ENCODE measurements at places on chromosomes 1 and 21. TPM values are rescaled to one million over a fixed set of nuclear protein-coding genes. Genes with fewer than 3 reads are reported as not detected.

GRCh38 chr21:25709684-25710265 is 24.9 kb downstream of the ATP5PF start:
- no peak for DNase-seq

- no peak for DNase-seq
Measured at GRCh38 chr1:223364685-223365382, 858 bp upstream of the SUSD4 start.

DNA sequence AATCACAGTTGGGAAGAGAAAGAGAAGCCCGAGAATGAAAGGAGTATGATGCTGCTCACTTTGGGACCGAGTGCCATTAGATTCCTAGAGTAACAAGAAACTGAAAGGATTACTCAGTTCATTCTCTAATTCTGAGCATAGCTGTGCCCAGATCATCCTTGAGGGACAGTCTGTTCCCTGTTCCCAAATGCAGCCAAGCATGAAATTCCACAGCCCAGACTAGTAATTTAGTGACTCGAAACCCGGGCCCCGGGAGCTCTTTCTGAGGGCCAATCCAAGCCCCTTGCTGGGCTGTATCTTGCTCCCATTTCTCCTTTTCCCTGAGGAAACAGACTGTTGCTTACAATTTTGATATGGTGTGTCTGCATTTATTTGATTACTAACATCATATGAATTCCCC is 30.0 kb upstream of the ETS2 start:
- DNase-seq = no peak

- no peak for DNase-seq
Measured at GRCh38 chr1:45187725-45188124, 18.7 kb downstream of the ZSWIM5 start.

Gene ELF3
- polyA plus RNA-seq = 40.8 TPM

- no peak for DNase-seq
Measured at GRCh38 chr1:182624577-182624976, 20.4 kb upstream of the RGS16 start.

GRCh38 chr21:42373908-42374455 is 7.6 kb upstream of the TFF1 start:
- no peak for DNase-seq

- no peak for DNase-seq
Measured at GRCh38 chr1:189269011-189269410, 1208.7 kb downstream of the BRINP3 start.

Gene ISG15
- 9.0 TPM for polyA plus RNA-seq

DNA sequence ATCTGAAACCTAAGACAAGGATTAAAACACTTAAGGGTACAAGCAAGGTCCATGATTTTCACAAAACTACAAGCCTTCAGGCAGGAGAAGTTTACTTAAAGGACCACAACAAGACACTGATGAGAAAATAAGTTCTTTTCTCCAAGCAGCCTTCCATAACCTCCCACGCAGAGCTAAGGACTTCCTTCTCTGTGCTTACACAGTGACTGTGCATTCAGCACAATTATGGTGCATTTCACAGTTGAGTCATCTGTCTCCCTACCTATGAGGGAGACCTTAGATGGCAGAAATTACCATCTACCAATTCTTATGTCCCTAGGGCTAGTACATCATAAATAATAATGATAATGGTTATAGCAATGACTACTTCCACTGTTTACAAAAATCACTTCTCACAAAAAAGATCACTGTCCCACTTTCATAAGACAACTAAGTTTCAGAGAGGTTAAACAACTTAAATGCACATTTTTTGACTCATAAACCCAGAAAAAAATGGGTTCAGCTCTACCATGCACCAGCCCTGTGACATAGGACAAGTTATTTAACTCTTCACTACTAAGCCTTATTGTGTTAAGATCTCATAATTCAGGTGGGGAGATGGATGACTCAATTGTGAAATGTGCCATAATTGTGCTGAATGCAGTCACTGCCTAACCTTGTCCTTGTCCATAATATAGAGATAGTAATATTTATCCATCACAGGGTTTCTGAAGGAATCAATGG is 45.3 kb downstream of the TARBP1 start:
- DNase-seq = no peak

DNA sequence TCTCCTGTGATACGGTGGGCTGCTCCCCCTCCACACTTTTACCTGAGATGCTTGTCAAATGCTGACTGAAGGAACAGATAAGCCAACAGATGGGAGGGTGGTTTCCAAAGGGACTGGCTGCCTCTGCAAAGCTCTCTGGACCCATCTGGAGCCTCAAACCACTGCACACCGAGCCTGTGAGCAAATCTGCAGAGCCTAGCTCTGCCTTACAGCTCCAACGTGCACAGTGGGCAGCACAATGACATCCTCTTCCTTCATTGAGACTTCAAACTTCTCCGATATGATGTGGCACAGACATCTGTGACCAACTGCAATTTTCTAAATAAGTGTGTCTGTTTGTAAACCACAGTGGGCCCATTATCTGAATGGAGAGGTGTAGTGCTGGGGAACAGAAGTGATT is 26.2 kb upstream of the KNCN start:
- DNase-seq = no peak

DNA sequence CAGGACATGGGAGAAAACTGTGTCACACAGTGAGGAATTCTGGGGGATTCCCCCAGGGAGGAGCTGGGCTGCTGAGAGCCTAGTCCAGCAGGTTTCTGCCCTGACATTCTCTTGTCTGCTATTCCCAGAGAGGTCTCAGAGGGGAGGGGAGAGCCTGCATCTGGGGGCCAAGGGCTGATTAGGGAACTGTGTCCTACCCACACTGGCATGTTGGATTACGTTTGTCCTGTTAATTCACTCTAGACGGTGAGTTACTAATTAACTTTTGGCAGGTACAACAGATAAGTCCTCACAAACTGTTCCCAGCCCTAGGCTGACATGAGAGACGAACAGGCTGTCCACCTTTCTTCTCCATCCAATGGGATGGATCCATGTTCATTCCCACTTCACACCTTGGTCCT is 2.6 kb upstream of the SH3BGRL3 start:
- DNase-seq = no peak

Gene TTC3
- polyA plus RNA-seq = 160 TPM

DNA sequence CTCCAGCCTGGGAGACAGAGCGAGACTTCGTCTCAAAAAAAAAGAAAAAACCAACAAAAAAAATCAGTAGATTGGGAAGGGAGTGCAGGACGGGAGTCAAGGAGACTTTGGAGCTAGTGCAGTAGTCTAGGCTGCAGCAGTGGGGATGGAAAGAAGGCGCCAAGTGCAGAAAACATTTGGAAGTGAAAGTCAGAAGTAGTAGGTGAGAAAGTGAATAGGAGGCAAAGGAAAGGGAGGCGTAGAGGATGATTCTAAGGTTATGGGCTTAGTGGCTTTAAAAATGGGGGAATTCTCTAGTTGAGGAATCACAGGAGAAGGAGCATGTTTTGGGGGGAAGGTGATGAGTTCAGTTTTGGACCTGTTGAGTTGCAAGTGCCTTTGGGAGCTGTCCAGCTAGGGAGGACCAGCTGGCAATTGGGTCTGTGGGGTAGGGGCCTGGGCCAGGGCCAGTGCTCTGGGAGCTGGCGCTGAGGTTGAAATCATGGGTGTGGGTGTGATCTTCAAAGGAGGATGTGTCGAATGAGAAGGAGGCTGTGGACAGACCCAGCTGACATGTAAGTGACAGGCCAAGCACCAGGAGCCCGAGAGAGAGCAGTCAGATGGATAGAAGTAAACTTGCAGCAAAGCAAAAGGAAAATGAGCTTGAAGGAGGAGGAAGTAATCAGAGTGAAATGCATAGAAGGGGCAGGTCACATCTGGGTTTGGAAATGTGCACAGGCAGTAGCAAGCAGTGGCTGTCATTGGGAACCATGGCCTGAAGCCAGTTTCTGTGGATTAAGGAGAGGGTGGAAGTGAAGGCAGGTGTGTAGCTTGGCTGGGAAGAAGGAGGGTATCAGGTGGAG is 15.8 kb downstream of the TMCC2 start:
- no peak for DNase-seq

Gene MAP3K21
- 24.6 TPM for polyA plus RNA-seq

Gene DENND4B
- polyA plus RNA-seq = 41.8 TPM

- DNase-seq = peak; percentile 68
Measured at GRCh38 chr21:28822486-28823335, 170.0 kb downstream of the LTN1 start.

Gene DRAXIN
- polyA plus RNA-seq = 1.2 TPM

DNA sequence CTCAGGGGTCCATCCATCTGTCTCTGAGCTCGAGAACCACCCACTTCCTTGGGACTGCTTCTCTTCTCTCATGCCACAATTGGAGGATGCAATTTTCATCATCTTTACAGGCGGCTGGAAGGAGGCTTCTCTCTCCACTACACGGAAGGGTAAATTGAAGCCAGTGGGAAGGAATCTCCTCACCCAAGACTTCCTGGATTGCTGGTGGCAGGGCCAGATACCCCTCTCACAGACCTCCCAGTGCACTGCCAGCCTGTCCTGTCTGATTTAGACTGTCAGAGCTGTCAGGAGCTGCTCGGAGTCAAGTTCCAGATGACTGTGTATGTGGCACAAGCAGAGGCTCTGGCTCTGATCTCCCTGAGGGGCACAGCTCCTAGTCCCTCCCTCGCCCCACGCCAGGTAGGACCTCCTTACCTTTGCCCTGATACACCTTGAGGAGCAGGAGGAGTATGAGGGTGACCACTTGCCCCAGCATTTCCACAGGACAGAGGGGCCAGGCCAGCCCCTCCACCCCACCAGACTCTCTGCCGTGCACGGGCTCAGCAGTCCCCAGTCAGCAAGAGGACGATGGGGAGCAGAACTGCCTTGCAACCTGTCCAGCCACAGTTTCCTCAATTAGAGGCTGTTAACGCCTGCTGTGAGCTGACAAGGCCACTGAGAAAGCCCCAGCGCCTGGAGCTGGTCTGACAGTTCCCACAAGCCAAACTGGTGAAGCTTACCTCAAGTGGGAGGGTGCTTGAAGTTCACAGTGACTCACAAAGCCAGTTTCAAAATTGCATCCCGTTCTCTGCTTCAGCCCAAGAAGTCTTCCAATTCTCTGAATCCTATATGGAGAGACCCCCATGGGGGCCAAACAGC is at the start of gene CD244:
Gene CD244 (minus strand): TSS at position 685 of the 858 bp plus-strand sequence. CDS start 210 bp downstream, at position 475.
- DNase-seq = no peak

Gene JAM2
- polyA plus RNA-seq = 10.7 TPM

- no peak for DNase-seq
Measured at GRCh38 chr1:233962878-233963277, 58.4 kb downstream of the SLC35F3 start.

- DNase-seq = no peak
Measured at GRCh38 chr1:98988904-98989555, 15.6 kb downstream of the PLPPR5 start.

Gene PLA2G2D
- 0.06 TPM for polyA plus RNA-seq

GRCh38 chr1:57111175-57111574 is 145.4 kb upstream of the C8B start:
- no peak for DNase-seq

Gene GOLPH3L
- polyA plus RNA-seq = 38.2 TPM

Gene RNPEP
- 69.6 TPM for polyA plus RNA-seq

- no peak for DNase-seq
Measured at GRCh38 chr1:235069577-235070563, 58.8 kb downstream of the TOMM20 start.

Gene HPDL
- polyA plus RNA-seq = 3.0 TPM

DNA sequence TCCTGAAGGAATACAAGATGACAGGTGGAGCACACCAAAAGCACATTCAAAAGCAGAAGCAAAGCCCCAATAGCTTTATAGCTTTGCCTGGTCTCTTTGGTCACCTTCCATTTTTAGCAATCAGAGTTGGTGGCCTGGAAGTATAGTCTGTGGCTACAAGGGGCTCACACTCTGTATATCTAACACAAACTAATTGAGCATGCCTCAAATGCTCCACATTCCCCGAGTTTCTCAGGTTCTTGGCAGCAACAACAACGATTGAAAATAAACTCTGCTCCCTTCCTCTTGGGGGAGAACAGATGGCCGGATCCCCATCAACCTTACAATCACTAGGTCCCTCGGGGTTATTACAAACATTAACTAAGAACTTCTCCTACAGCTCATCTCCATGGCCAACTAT is 24.9 kb upstream of the TADA1 start:
- no peak for DNase-seq

Gene BARHL2
- not detected for polyA plus RNA-seq

- no peak for DNase-seq
Measured at GRCh38 chr1:41330588-41331545, 30.4 kb upstream of the FOXO6 start.

Gene TTLL7
- 4.3 TPM for polyA plus RNA-seq

- no peak for DNase-seq
Measured at GRCh38 chr1:111604931-111605330, 14.7 kb upstream of the RAP1A start.

GRCh38 chr1:58786184-58786926 is 2.5 kb upstream of the JUN start:
- DNase-seq = no peak

DNA sequence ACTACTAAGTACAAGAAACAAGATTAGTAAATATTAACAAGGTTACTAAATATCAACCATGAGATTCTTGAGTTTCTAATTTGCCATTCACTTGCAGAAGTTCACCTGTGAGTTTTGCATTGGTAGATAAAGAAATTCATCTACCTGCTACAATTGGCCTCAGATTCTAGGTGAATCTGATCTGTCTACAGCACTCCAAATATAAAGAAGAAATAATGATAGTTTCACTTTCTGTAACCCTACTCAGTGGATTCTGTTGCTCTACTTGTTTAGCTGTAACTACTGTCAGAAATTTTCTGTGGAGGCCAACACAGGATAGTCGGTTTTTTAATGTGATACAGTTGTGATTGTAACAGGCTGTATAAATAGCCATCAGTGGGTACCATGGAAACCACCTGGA is 118.6 kb downstream of the NR5A2 start:
- no peak for DNase-seq

Data from renal cortex interstitium (tissue), 15 donors.